ENCODE measurements at places on chromosomes 11 and 22.
A peak's percentile ranks its signal among the peaks of the same experiment; 100 is the strongest.

GRCh38 chr11:78350091-78350645, 67.5 kb downstream of the GAB2 start:
- no peaks in the 10 kb centered on the region for H3K36me3 ChIP-seq
- H3K4me1 ChIP-seq: peaks cover 49% of the 10 kb centered on the region
- DNase-seq: no peak

GRCh38 chr11:636511-637332, at the start of gene DRD4:
Gene DRD4 (plus strand): TSS chr11:637269. CDS start chr11:637305, 36 bp downstream.
- DNase-seq: no peak
- H3K4me1 ChIP-seq: peaks cover 14% of the 10 kb centered on the region
- H3K36me3 ChIP-seq: peaks cover 17% of the 10 kb centered on the region
- H3K27me3 ChIP-seq: no peaks in the 10 kb centered on the region

GRCh38 chr22:42419243-42419881, 12.8 kb downstream of the NFAM1 start:
- DNase-seq: no peak
- H3K27me3 ChIP-seq: no peaks in the 10 kb centered on the region

DNA sequence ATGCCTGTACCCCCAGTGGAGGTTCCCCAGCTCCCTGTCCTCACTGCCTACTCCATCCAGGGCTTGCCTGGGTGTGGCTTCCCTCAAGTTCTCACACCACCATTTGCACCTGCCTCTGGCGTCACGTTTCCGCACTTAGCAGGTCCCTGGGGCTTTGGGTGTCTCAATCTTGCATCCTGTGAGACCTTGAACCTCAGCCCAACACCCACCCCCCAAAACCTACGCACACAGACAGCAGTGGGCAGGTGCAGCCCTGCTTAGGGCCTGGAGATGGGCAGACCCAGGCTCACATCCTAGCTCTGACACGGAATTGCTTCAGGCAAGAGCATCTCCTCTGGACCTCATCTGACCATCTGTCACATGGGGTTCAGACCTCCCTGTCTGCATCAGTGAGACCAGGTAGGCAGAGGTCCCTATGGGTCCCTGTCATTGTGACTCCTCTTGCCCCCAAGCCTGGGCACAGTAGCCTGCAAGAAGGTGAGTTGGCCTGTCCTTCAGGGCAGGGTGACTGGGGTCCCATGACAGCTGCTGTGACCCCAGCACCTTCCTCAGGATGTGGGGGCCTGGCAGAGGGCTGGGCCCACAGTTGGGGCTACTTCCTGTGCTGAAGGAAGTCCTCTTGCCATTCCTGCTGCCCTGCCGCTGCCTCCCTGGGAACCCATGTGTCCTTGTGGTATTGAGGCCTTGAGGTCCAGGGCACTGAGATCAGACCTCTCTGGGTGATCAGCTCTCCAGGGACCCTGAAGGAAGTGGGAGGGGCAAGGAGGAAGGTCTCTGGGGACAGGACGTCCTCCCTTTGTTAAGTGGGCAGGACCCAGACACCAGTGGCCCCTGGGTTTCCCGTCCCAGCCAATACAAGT, 2.0 kb downstream of the SIPA1 start:
- H3K36me3 ChIP-seq: peaks cover 33% of the 10 kb centered on the region
- peaks cover 34% of the 10 kb centered on the region for H3K4me1 ChIP-seq
- peak overlapping the region; percentile 95 for H3K27ac ChIP-seq
- DNase-seq: peak; percentile 67
- no peaks in the 10 kb centered on the region for H3K27me3 ChIP-seq
- H3K4me3 ChIP-seq: peak overlapping the region; percentile 81

GRCh38 chr11:6319001-6319703, 1.1 kb downstream of the CAVIN3 start:
- peaks cover 32% of the 10 kb centered on the region for H3K4me1 ChIP-seq
- H3K27ac ChIP-seq: peak overlapping the region; percentile 96

GRCh38 chr22:49015993-49016908, 811.4 kb downstream of the BRD1 start:
- H3K36me3 ChIP-seq: no peaks in the 10 kb centered on the region
- DNase-seq: no peak
- H3K27me3 ChIP-seq: peaks cover 4% of the 10 kb centered on the region
